ENCODE measurements at places on chromosomes 12 and 14.

- DNase-seq, result no peak
Measured at GRCh38 chr14:68501171-68501570, 291.7 kb downstream of the ZFP36L1 start.

DNA sequence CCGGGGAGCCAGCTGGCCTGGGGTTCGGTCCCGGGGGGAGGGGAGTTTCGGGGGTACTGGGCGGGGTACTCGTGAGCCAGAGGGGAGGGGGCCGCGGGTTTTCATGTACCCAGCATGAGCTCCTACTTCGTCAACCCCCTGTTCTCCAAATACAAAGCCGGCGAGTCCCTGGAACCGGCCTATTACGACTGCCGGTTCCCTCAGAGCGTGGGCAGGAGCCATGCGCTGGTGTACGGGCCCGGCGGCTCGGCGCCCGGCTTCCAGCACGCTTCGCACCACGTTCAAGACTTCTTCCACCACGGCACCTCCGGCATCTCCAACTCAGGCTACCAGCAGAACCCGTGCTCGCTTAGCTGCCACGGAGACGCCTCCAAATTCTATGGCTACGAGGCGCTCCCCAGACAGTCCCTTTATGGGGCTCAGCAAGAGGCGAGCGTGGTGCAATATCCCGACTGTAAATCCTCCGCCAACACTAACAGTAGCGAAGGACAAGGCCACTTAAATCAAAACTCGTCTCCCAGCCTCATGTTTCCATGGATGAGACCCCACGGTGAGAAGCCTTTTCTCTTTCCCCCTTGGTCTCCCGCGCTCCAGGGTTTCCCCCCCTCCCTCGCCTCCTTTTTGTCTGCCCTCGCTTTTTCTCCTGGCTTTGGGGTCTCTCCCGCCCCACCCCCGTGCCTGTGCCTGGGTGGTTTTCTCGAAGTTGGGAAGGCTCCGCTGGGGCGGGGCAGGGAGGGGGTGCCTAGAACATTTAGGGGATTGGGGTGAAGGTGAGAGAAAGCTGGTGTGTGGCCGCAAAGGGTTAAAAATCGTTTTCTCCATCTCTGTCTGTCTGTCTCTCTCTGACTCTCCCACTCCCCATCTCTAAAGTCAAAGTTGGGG lies 627 bp downstream of the HOXC8 start:
- no peak for DNase-seq

GRCh38 chr12:132296063-132296462 lies 33.3 kb downstream of the GALNT9 start:
- no peak for DNase-seq

DNA sequence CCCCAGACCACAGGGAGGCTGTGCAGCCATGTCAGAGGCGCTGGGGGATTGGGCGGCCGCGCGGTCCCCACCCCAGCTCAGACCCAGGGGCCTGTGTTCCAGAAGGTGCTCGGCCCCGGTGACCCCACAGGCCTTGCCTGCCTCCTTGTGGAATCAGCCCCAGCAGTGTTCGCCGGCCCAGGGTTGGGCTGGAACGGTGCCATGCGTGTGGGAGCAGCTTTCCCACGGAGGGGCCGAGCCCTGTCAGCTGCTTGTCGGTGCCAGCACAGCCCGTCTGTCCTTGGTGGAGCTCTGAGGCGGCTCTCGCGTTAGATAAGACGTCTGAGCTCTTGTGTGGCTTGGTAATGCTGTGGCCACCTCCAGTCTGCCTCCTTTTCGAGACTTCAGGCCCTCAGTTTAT lies 8.5 kb downstream of the ZFYVE21 start:
- DNase-seq, result no peak

GRCh38 chr12:1528791-1529190 lies 65.6 kb downstream of the FBXL14 start:
- DNase-seq, result no peak
